ENCODE measurements at places on chromosomes 16 and 17.
A peak's percentile ranks its signal among the peaks of the same experiment; 100 is the strongest.

- DNase-seq: no peak
Observed at GRCh38 chr16:12611916-12612597, 191.6 kb downstream of the CPPED1 start.

DNA sequence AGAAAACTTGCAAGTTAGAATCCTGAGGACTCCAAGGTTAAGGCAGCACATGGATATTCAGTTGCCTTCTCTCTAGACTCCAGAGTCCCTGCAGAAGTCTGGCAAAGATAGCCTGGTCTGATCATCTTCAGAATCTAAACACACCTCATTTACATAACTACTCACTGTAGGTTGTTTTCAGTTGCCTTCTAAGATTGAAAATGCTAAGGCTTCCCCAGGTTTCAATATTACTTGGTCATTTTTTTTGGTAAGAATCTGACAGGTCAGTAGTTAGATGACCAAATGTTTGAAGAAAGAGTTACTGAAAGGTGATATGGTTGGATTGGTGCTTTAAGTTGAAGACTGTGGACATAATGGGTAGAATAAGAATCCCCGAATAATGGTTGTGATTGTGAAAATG, 205.4 kb upstream of the KCNJ16 start:
- no peak for DNase-seq

DNA sequence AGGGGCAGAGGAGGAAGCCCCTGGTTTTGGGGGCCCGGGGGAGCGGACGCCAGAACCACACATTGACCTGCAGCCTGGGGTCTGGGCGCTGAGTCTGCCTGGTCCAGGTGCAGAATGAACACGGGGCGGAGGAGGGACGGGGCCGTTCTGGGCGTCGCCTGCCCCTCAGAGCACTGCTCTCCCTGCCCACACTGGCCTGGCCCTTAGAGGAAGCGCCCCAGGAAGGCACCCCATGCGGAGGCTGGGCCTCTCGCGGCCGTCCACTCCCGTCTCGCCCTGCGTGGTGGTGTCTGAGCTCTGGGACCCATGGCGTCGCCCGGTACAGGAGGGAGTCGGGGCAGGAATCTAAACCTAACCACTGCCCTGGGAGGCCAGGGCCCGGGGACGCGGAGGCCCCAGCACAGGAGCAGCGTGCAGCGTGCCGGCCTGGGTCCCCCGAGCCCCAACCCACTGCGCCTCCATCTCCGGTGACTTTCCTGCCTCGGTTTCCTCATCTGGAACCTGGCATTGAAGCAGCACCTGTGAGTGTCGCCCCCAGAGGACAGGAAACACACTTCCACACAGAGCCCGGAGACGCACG, 4.3 kb downstream of the TPSD1 start:
- DNase-seq: no peak

DNA sequence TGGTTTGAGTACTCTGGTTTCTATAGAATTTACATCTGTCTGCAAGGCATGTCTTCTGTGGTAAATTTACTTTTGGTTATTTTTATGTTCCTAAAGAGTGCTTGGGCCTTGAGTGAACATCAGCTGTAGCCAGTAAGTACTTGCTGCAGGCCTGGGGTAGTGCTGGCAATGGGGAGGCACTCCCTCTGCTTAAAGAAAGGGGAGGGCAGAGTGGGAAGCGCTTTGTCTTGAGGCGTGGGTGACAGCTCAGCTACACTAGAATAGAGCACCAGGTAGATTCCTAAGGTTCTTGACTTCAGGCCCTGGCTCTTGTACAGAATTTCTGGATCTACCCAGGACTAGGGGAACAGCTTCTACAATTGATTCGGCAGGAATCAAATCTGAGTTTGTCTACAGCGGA, 50.6 kb downstream of the MPHOSPH6 start:
- DNase-seq: no peak

DNA sequence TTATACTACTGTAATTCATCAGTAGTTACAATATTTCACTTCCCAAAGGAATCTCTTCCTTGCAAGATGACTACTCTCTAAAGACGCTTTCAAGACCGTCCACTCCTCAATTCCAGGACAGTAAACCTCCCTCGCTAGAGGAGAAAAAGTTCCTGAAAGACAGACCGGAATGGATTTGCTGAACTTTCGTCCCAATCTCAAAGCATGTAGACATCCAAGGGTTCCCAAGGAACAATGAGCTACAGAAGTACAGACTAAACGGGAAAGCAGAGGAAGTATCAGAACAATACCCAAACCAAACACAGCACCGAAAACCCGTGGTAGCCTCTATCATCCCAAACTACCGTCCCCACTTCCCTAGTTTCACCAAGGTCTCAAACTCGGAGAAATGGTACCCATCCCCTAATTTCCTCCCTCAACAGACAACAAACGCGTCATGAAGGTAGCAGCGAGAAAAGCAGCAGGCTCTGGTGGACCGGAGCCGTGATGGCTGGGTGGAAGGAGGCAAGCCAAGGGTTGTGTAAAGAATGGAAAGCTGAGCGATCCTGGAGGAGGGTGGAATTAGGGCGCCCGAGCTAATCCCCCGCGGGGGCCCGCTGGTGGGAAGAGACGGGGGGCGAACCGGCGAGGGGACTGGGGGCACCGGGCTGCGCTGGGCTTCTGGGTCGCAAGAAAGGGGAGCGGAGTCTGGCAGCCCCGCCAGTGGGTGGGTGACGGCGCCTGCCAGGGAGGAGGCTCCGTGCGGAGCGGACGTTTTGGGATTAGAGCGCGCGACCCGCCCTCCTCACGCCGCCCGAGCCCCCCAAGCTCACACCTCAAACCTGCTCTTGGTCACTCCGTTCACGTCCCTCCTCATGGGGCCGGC, 647 bp downstream of the FBXL20 start:
- peak; percentile 20 for DNase-seq
